GM18507 (cell line): ENCODE measurements at places on chromosomes 16 and 17.

DNA sequence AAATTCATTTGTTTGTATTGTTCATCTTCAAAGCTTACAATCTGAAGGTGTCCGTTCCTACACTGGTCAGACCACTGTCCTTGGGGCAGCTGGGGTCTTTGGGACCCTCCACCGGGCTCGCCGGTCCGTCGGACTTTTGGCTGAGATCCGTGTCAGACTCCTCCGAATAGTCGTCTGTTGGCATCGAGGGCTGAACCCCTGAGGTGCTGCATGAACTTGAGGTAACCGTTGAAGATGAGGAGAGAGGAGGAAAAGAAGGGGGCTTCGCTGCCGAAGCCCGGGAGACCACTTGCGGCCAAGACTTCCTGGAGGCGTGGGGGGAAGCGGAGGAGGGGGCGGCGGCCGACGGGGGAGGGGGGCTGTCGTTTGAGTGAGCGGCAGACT, 260.8 kb downstream of the ZFHX3 start:
- no peak for DNase-seq

DNA sequence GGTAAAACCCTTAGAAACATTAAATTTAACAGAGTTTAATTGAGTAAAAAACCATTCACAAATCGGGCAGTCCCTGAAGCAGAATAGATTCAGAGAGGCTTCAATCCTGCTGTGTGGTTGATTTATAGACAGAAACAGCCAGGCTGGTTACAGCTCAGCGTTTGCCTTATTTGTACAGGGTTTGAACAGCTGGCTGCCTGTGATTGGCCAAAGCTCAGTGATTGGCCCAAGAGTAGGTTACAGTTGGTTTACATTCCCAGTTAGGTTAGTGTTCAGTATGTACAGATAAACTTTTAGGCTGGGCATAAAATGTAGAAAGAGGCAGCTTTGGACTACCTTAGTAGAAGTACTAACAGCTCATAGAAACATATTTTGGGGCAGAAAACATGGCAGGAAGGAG, 210.4 kb upstream of the ELAC2 start:
- no peak for DNase-seq

DNA sequence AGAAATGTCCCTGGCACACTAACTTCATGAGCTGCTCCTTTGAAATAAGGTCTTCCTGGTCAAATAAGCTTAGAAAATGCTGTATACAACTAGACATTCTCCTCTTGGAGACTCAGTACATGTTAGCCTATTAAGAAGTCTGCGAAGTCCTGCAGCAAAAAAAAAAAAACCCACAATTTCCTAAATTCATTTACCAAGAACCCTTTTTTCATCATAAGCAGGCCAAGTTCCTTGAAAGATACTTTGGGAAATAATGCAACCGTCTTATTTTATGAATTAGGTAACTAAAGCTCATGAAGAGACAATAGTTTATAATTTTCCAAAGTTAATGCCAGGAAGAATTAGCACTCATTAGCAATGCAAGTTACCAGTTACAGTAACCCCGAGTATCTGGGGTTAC, 49.0 kb upstream of the HAS3 start:
- DNase-seq, result no peak

GRCh38 chr17:40646791-40647623, 611 bp downstream of the SMARCE1 start:
- no peak for DNase-seq

DNA sequence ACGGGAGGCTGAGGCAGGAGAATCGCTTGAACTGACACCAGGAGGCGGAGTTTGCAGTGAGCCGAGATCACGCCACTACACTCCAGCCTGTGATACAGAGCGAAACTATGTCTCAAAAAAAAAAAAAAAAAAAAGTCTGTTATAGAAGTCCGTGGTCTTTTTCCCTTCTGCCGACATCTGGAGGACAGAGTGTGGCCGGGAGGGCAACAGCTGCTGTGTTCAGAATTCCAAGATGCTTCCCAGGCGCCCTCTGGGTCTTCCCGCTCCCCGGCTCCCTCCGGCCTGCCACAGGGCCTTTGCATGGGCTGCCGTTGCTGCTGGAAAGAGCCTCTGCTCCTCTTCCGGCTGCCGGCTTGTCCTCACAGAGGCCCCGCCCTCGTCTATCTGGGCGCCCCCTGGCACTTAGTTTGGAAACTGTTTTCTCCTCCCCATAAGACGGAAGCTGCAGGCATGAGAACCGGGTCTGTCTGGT, 2.4 kb upstream of the CACNA1H start:
- no peak for DNase-seq

GRCh38 chr16:83482545-83483162, 325.1 kb upstream of the HSBP1 start:
- DNase-seq, result no peak

DNA sequence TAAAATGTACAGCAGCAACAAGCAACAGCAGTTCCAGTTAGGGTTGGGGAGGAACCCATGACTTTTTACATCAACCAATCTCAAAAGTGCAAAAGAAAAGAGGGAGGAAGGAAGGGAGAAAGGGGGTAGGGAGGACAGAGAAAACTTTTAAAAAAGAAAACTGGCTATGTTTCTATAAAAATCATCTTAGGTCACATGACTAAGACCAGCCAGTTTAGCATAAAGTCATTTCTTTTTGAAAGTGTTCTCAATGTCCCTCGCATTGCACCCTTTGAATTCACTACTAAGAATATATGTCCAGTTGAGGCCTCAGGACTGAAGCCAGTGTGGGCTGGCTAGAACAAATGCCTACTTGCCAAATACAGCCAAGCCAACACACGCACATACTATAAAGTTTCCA, 28.9 kb downstream of the DCUN1D3 start:
- no peak for DNase-seq
